WTC11 (cell line): ENCODE measurements at places on chromosomes 1 and 21. TPM values are rescaled to one million over a fixed set of nuclear protein-coding genes. Genes with fewer than 3 reads are reported as not detected.

DNA sequence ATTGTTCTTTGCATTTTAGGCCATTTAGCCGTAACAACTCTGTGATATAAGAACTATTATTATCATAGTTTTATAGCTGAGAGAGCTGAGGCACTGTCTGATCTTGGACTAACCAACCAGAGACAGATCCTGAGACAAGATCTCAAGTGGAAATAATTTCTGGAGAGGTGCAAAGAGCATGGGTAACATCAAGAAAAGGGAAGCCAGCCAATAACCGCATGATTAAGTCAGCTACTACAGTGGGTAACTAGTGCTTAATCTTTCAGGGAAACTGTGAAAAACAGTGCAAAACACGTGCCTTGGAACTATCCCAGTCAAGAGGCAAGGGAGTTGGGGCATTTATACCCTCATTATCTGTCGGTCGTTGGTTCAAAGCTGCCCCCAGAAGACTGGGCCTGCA is 105.8 kb downstream of the OMA1 start:
- H3K36me3 ChIP-seq, result no peaks in the 10 kb centered on the region
- peaks cover 12% of the 10 kb centered on the region for H3K4me1 ChIP-seq
- no peak overlapping the region for H3K27ac ChIP-seq
- no peak for DNase-seq
- H3K4me3 ChIP-seq, result no peak overlapping the region
- H3K27me3 ChIP-seq, result no peaks in the 10 kb centered on the region

DNA sequence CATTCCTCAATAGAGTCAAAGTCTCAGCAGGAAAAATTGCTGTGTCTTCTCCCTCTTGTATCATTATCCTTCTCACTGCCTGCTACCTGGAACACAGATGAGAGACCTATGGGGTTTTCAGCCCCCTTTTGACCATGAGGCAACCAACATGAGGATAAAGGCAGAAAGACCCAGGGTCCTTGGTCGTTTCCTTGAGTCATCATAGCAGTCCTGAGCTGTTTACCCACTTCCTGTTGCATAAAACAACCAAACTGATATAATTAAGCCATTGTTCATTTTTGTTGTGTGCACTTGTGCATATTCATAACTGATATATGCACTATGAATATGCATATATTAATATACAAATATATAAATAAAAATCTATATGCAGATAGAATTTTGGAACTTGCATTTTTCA is 188.3 kb upstream of the MAP1LC3C start:
- no peak overlapping the region for H3K27ac ChIP-seq
- no peaks in the 10 kb centered on the region for H3K27me3 ChIP-seq
- H3K36me3 ChIP-seq, result no peaks in the 10 kb centered on the region
- no peak for DNase-seq

DNA sequence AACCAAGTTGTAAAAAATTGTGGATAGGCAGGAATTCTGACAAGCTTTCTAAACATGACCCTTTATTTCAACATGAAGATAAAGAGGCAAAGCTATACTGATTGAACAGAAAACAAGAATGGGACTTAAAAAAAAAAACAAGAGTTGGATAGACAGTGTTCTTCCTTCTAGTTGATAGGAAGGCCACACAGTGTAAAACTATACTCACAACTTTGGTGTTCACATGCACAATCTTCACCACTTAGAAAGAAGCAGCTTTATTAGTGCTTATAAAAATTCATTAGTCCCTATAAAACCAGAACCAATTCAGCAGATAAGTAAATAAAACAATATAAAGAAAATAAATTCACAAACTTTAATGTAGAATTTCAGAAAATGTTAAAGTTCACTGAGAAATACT is 101.8 kb downstream of the AKT3 start:
- peaks cover 55% of the 10 kb centered on the region for H3K4me1 ChIP-seq
- no peaks in the 10 kb centered on the region for H3K27me3 ChIP-seq
- no peak overlapping the region; the same call in 1 of the 2 replicates for H3K27ac ChIP-seq
- DNase-seq, result no peak
- peaks cover 3% of the 10 kb centered on the region; the same call in 1 of the 2 replicates for H3K36me3 ChIP-seq

- no peak overlapping the region for H3K4me3 ChIP-seq
- no peak for DNase-seq
- peaks cover 35% of the 10 kb centered on the region for H3K4me1 ChIP-seq
- H3K27me3 ChIP-seq, result peaks cover 5% of the 10 kb centered on the region
Measured at GRCh38 chr1:245216366-245217115, 61.8 kb downstream of the KIF26B start.

GRCh38 chr1:55423376-55423775 is 208.2 kb upstream of the USP24 start:
- no peaks in the 10 kb centered on the region for H3K36me3 ChIP-seq
- DNase-seq, result no peak
- H3K4me3 ChIP-seq, result no peak overlapping the region
- H3K27me3 ChIP-seq, result no peaks in the 10 kb centered on the region

DNA sequence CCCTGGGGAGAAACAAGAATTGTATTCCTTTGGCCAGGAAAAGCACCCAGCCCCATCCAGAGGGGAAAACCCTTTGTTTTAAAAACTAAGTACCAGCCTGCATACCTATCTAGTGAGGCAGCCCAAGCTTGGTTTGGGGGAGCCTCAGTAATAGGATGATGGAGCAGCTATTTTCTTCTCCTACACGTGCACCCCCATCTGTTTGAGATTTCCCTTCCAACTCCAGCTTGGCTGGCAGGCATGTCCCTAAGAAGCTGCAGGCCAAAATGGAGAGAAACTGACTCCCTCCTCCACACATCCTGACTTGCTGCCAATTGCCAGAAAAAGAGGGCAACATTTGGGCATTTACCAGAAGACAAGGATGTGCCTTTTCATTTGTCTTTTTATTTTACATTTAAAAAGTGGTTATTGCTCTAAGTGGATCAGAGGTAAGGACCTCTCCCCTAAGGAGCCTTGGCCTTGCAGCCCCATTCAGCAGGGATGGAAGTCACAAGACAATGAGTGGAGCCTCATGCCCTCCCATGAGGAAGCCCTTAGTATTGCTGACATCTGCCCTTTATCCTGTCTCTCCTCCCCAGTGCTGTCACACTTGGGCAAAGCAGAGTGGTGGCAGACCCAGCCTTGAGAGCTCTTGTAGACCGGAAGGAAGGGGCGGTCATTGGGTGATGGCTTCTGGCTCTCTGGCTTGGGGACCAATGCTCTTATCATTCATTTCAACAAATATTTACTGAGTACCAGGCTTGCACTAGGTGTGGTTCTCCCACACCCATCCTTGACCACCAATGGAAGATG is 8.6 kb downstream of the FNDC5 start:
- no peak overlapping the region for H3K4me3 ChIP-seq
- H3K4me1 ChIP-seq, result no peaks in the 10 kb centered on the region; the same call in 1 of the 2 replicates
- DNase-seq, result no peak
- no peak overlapping the region for H3K27ac ChIP-seq

- peaks cover 72% of the 10 kb centered on the region for H3K27me3 ChIP-seq
- peaks cover 29% of the 10 kb centered on the region for H3K4me1 ChIP-seq
- peak; percentile 98 for DNase-seq
- H3K27ac ChIP-seq, result peak within 1 kb of the TSS; percentile 86
- H3K36me3 ChIP-seq, result no peaks in the 10 kb centered on the region
- peak within 1 kb of the TSS; percentile 97 for H3K4me3 ChIP-seq
Measured at GRCh38 chr1:117605774-117606648, at the start of gene TENT5C. Gene TENT5C, plus strand, starts transcription at chr1:117606048. Its CDS starts 16,821 bp downstream, at chr1:117622869.

DNA sequence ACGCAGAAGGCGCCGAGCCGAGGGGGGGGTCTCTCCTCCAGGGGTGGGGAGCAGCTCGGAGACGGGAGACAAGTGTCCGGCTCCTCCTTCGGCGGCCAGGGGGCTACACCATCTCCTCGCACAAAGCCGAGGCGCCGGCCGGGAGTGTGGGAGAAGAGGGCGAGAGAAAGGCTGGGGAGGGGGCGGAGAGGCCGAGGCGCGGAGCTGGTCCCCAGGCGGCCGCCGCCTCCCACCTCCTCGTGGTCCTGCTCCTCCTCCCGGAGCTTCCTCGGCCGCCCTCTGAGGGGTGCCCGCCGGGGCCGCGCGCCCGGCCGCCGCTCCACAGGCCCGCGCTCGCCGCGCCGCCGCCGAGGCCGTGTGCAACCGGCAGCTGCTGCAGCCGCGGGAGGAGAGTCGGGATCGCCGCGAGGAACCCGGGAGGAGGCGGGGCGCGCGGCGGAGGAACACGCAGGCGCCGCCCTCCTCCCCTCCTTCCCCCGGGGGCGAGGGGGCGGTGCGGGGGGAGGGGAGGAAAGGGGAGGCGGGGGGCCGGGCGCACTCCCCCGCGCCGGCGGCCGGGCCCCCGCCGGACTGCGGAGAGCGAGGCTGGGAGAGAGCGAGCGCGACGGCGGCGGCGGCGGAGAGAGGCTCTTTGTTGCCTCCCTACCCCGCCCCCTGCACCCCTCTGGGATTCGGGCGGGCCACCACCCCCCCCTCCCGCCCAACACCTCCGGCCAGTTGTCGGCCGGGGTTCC is at the start of gene ENAH:
Gene ENAH (minus strand): TSS at position 395 of the 734 bp plus-strand sequence. CDS start 433 bp downstream, outside the sequence.
- H3K36me3 ChIP-seq, result peaks cover 5% of the 10 kb centered on the region; the same call in 1 of the 2 replicates
- H3K4me3 ChIP-seq, result peak within 1 kb of the TSS; percentile 93
- peak within 1 kb of the TSS; percentile 98 for H3K27ac ChIP-seq
- peaks cover 49% of the 10 kb centered on the region for H3K4me1 ChIP-seq
- DNase-seq, result peak; percentile 77

GRCh38 chr1:31111290-31111951 is 45.9 kb upstream of the PUM1 start:
- no peaks in the 10 kb centered on the region for H3K27me3 ChIP-seq
- no peak overlapping the region for H3K4me3 ChIP-seq
- DNase-seq, result no peak

GRCh38 chr1:90795431-90795830 is 78.3 kb upstream of the BARHL2 start:
- no peaks in the 10 kb centered on the region for H3K36me3 ChIP-seq
- DNase-seq, result no peak
- peaks cover 4% of the 10 kb centered on the region for H3K4me1 ChIP-seq
- no peak overlapping the region for H3K27ac ChIP-seq
- peaks cover 6% of the 10 kb centered on the region for H3K27me3 ChIP-seq

GRCh38 chr1:149978547-149979023 is 31.9 kb downstream of the OTUD7B start:
- no peaks in the 10 kb centered on the region for H3K27me3 ChIP-seq
- no peak overlapping the region for H3K4me3 ChIP-seq
- H3K27ac ChIP-seq, result peak overlapping the region; percentile 68; the same call in 1 of the 2 replicates
- no peak for DNase-seq

GRCh38 chr21:42232176-42232825 is 13.4 kb downstream of the ABCG1 start:
- no peak for DNase-seq
- no peak overlapping the region for H3K4me3 ChIP-seq
- H3K27me3 ChIP-seq, result peaks cover 34% of the 10 kb centered on the region
- no peak overlapping the region for H3K27ac ChIP-seq
- H3K4me1 ChIP-seq, result peaks cover 34% of the 10 kb centered on the region

DNA sequence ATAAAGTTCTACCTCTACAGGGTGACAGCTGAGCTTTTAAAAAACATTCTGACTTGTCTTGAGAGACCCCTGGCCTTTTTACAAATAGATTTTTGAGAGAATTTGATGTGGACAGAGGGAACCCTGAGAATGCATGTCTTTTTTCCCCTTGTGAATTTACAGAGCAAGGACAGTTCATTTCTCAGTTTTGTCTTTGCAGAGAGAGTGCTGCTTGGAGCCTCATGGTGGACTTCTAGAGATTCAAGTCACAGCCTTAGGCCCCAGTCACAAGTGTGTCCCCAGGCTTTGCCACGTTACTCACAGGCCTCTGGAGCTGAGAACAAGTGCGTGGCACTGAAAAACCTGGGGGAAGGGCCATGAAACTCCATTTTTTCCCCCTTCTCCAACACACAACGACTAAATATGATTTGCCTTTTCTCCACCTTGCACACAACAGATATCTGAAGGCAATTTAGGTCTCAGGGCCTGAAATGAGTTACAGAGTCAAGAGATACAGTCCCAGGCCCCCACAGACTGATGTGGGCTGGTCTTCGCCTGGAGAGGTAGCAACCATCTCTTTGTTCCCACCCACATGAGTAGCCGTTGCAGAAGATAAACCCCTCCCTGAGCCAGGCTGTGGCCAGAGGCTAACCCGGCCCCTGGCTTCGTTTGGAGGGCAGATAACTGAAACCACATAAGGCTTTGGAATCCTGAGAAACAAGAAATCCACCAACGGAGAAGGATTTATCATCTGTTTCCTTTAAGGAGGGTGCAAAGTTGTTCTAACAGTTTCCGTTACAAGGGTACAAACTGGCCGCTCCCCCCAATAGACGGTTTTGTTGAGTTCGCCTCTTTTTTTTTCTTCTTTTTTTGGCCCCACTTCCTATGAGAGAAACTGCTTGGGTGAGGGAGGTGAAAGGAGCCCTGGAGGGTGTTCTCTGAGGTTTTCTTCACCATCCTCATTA is 1.0 kb upstream of the PIGV start:
- no peaks in the 10 kb centered on the region; the same call in 1 of the 2 replicates for H3K27me3 ChIP-seq
- peaks cover 58% of the 10 kb centered on the region for H3K4me1 ChIP-seq
- H3K36me3 ChIP-seq, result peaks cover 6% of the 10 kb centered on the region; the same call in 1 of the 2 replicates
- peak; percentile 48 for DNase-seq

DNA sequence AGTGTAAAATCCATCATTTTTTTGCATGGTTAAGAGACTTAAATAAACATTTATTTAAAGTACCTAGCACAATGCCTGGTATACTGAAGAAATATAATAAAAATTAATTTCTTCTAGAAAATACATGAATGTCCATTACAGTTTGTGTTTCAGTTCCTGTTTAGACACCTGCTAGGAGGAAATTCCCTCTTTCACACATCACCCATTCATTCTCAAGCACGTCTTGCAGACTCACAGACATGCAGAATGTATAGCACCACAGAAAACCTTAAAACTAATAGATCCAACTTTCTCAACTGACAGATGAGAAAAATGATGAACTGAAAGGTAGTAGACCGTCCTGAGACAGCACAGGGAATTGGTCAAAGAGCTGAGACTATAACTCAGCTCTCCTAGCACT is 172.2 kb upstream of the C8B start:
- H3K36me3 ChIP-seq, result no peaks in the 10 kb centered on the region
- H3K27ac ChIP-seq, result no peak overlapping the region
- no peak for DNase-seq
- no peaks in the 10 kb centered on the region; the same call in 1 of the 2 replicates for H3K4me1 ChIP-seq
- no peaks in the 10 kb centered on the region for H3K27me3 ChIP-seq

DNA sequence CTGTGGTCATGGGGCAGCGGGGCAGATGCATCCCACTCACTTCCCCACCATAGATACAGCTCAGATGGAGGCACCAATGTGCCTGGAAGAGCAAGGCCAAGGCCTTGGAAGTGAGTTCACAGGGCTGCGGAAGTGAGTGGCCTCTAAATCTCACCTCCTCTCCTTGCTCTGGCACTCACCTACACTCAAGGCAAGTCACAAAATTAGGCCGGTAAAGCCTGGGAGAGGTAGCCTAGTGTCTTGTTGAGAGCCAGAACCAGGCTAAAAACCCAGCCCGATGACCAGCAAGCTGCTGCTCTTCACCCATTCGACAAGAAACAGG is 57.5 kb downstream of the SSBP3 start:
- no peak for DNase-seq
- peaks cover 81% of the 10 kb centered on the region for H3K4me1 ChIP-seq
- H3K36me3 ChIP-seq, result peaks cover 4% of the 10 kb centered on the region; the same call in 1 of the 2 replicates
- no peaks in the 10 kb centered on the region for H3K27me3 ChIP-seq
- H3K4me3 ChIP-seq, result no peak overlapping the region
- H3K27ac ChIP-seq, result peak overlapping the region; percentile 42

Gene TPTE
- total RNA-seq, result not detected in 3 replicates

Gene PTPRU
- 60.8 to 75.4 TPM (median 68.2 TPM) in 3 replicates for total RNA-seq

Gene IL12RB2
- 0.50 to 1.1 TPM (median 0.81 TPM) in 3 replicates for total RNA-seq

Gene TMEM52
- 15.0 to 21.9 TPM (median 20.0 TPM) in 3 replicates for total RNA-seq

Gene TNFRSF8
- 20.5 to 21.3 TPM (median 20.8 TPM) in 3 replicates for total RNA-seq
